ENCODE measurements at places on chromosomes 3 and 15.

DNA sequence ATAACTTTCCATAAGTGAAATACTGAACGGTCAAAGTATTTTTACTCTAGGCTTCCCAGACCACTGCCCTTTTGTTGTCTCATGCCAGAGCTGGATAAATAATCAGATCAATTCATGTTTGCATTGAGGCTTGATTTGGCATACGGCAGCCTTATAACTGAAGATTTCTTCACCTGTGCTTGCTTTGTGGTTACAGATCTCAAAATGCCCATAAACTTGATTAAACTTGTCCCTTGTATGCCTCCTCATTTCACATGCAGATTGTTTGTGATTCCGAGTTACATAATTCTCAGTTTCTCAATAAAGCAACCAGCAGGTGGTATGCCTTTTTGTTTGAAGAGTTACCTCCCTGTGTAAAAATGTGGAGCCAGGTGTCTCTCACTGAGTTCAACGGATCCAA lies 211.4 kb upstream of the LRIG1 start:
- DNase-seq: no peak

- no peak for DNase-seq
These were observed 75.4 kb downstream of the CLSTN2 start for GRCh38 chr3:140010391-140010790.

- no peak for DNase-seq
These were observed 590.0 kb upstream of the ROBO1 start for GRCh38 chr3:80357761-80358160.

- no peak for DNase-seq
These were observed 111.6 kb upstream of the SLC6A6 start for GRCh38 chr3:14290631-14291385.

GRCh38 chr3:145384307-145384706 lies 776.7 kb downstream of the PLOD2 start:
- DNase-seq: no peak

DNA sequence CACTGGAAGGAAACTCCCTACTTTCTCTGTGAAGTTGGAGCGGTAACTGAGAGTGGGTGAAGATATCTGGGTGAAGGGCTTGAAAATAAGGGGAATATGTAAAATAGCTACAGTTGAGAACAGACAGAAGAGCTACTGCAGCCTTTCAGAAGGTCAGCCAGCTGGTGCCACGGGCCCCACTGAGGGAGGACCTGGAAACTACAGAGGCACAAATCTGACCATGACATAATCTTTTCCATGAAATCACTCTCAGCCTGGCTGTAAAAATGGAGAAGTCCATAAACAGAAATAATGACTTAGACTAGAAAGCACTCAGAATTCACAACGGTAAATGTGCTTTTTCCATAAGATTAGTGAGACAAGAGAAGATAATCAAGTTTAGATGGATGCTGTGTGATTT lies 46.4 kb downstream of the ST3GAL6 start:
- DNase-seq: no peak

GRCh38 chr15:27686369-27686768 lies 412.7 kb downstream of the OCA2 start:
- DNase-seq: no peak

GRCh38 chr3:111069974-111070771 lies 1.4 kb upstream of the NECTIN3 start:
- peak; percentile 53 for DNase-seq

- DNase-seq: no peak
These were observed 167.7 kb downstream of the BCHE start for GRCh38 chr3:165669504-165669903.

DNA sequence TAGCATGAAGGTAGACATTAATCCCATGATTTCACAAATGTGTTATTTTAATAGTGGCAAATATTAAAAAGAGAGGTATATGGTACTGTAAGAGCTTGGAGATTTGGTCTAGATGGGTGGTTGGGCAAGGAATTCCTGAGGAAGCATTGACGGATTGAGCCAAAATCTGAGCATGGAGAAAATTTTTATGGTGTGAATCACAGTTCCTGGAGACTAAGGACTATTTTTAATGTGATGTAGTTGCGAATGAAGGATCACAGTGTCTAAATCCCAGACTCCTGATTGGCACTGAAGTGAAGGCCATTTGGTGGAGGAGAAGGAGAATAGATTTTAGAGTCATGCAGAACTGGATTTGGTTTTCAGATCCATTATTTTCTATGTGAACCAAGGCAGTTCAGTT lies 188.7 kb upstream of the FEZF2 start:
- DNase-seq: no peak
